Activated CD4-positive, CD25-positive, alpha-beta regulatory T cell treated with anti-CD3 and anti-CD28 coated beads, Interleukin-2, amount 50 U/mL, for 16 hours (primary cell): ENCODE measurements at places on chromosomes 3 and 15.

DNA sequence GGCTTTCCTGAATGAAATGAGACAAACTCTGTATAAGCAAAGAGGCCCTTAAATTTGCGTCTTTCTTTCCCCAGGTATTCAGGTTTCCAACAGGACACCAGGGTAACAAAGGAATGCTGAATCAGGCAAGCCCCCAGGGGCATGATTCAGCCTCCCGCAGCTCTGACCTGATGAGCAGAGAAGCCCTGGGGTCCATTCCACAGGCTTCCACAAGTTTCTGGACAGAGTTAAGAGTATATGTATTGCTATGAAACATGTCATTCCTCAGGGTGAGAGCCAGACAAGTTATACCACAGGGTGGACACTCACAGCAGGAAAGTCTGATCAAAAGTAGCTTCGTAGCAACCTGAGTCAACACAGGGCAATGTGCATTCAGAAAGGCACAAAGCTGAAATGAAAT, 68.1 kb upstream of the CTNNB1 start:
- no peak for DNase-seq

GRCh38 chr3:64667138-64667537, 20.7 kb downstream of the ADAMTS9 start:
- DNase-seq = no peak

GRCh38 chr15:68409736-68410370, 22.1 kb downstream of the ITGA11 start:
- DNase-seq = no peak

DNA sequence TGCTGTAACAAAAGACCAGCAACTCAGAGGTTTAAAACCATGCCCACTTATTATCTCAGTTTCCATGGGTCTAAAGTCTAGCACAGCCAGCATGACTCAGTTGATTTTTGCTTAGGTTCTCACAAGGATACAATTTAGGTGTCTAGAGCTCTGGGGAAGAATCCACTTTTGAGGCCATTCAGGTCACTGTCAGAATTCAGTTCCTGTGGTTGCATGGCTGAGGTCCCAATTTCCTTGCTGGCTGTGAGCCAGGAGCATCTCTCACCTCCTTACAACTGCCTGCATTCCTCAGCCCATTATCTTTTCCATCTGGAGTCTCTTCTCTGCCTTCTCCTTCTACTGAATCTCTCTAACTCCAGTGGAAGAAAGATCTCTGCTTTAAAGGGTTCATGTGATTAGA, 240.5 kb upstream of the CFAP20DC start:
- DNase-seq = no peak

GRCh38 chr3:55765906-55766701, 279.0 kb upstream of the WNT5A start:
- no peak for DNase-seq

DNA sequence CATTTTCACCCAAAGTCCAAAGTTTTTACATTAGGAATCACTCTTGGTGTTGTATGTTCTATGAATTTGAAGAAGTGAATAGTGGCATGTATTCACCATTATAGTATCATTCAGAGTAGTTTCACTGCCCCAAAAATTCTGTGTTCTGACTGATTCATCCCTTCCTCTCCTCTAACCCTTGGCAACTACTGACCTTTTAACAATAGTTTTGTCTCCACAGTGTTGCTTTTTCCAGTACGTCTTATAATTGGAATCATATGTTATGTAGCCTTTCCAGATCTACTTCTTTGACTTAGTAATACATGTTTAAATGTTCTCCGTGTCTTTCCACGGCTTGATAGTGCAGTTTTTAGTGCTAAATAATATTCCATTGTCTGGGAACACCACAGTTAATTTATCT, 379.0 kb upstream of the SGO1 start:
- DNase-seq = no peak

- DNase-seq = no peak
Observed at GRCh38 chr15:88454867-88455810, 12.0 kb downstream of the MRPL46 start.

DNA sequence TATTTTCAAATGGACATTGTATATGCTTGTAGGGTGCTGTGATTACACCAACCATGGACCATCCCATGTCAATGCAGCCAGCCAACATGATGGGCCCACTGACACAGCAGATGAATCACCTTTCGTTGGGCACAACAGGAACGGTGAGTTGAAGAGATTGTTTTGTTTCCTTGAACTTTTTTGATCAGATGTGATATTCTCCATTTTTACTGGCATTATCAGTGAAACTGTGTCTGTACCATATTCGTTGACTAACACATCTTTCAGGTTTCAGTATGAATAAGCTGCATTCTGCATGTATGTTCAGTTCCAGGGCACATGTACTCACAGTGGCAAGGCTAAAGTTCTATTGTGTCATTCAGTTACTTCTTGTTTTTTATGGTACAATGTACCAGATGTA, 655.2 kb downstream of the RBMS3 start:
- no peak for DNase-seq

GRCh38 chr3:15409239-15409638, 18.1 kb downstream of the METTL6 start:
- no peak for DNase-seq

- no peak for DNase-seq
Observed at GRCh38 chr3:8800016-8800415, 30.6 kb upstream of the OXTR start.

DNA sequence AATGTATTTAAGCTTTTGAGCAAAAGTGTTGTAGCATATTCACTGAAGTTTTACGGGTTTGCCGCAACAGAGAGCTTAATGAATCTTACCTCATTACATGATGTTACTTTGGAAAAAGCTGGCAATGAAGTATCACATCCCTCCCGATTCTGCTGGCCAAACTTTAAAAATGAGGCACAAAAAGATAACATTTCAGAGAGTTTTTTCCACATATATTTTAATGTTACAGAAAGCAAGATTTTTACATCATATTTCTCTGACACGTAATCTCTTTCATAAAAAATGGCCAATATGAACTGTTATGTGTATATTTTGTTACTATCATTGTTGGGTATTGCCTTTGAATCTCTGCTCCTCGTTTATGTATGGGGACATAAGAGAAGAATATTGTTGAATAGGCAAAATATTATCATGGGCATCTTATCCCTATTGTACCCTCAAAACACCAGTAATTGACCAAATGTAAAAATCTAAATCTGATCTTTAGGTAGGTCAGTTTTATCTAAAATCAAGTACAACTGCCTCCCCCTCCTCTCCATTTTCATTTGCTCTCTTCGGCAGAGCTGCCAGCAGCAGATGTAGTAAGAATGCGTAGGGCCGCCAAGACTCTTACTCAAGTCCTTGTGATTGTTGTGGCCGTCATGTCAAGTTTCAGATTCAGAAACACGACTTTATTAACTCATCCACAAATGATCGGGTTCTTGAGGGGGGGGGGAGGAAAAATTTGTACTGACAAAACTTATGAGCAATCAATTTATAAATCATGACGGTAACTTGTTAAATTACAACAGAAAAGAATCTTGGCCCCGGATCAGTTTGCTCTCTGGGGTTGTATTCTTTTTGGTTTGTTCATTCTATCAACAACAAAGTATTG, 106.7 kb upstream of the THRB start:
- DNase-seq = no peak

- DNase-seq = no peak
Observed at GRCh38 chr3:111366515-111366914, 175.5 kb upstream of the CD96 start.
